GM12865 (cell line): ENCODE measurements at places on chromosomes 16 and 17.

DNA sequence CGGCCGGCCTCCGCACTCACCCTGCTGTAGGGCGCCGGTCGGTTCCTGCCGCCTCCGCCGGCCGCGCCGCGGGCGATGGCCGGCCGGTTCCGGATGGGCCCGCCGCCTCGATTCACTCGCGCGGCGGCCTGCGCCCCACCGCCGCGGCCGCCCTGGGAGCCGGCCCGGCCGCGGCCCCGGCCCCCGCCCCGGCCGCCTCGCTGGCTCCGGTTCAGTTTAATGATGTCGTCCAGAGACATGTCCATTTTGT, 158 bp downstream of the ALYREF start:
- DNase-seq, result no peak

GRCh38 chr17:55420067-55420775, 1.4 kb downstream of the MMD start:
- DNase-seq, result peak; percentile 80

DNA sequence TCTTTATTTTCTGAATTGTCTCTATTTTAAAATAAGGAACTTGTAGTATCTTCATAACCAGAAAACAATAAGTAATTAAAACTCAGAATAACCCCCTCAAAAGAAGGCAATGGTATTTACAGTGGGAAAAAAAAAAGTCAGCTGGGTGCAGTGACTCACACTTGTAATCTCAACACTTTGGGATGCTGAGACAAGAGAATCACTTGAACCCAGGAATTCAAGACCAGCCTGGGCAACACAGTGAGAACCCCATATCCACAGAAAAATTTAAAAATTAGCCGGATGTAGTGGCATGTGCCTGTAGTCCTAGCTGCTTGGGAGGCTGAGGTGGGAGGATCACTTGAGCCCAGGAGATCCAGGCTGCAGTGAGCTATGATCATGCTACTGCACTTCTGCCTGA, 33.5 kb downstream of the ADAM11 start:
- no peak for DNase-seq

DNA sequence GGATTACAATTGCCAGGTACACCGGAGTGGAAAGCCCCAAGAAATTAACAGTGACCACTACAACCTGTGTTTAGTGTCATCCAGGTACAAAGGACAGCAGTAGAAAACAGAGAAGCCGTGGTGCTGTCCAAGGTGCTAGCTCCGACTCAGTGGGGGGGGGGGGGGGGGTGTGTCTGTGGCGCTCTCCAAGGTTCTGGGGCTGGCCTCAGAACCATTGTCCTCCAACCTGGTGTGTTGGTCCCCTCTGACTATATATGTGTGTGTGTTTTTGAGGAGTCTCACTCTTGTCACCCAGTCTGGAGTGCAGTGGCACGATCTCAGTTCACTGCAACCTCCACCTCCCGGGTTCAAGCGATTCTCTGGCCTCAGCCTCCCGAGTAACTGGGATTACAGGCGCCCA, 5.8 kb upstream of the ZNF23 start:
- peak; percentile 38 for DNase-seq

DNA sequence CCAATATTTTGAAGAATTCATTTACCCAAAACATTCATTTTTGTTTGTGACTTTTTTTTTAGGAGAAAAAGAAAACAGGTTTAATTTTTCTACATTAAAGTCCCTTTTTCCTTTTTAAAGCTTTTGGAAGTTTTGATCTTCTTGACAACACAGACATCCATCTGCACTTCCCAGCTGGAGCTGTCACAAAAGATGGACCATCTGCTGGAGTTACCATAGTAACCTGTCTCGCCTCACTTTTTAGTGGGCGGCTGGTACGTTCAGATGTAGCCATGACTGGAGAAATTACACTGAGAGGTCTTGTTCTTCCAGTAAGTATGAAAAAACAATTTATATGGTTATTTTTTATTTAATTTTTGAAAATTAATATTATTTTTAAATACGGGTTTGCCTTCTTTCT, 37.2 kb downstream of the SIAH1 start:
- DNase-seq, result no peak

GRCh38 chr17:80891397-80892018, 100.1 kb upstream of the CHMP6 start:
- peak; percentile 88 for DNase-seq

GRCh38 chr16:82623241-82623640, 3.5 kb upstream of the CDH13 start:
- DNase-seq, result no peak

GRCh38 chr16:86396422-86396821, 113.9 kb upstream of the FOXF1 start:
- no peak for DNase-seq
